ENCODE measurements at places on chromosomes 12 and 14. TPM values are rescaled to one million over a fixed set of nuclear protein-coding genes. Genes with fewer than 3 reads are reported as not detected.

DNA sequence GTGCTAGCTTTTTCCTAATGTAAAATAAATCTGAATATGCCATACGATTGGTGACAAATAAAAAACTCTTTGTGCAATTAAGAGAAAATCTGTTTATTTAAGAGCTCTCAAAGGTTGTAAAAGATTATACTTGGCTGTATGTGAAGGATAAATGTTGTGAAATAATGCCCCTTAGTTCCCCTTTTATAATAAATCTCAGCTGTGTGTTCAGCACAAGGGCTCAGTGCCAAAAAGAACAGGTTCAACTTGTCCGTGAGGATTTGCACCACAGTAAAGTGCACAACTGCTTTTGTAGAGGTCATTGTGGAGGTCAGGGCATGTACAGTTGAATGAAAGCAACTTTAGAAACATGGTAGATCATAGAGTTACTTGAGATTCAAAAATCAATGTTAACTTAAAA, 118.6 kb downstream of the TRMT5 start:
- DNase-seq, result peak; percentile 42

- DNase-seq, result peak; percentile 96
These were observed 38.9 kb downstream of the RASSF8 start for GRCh38 chr12:25997201-25997963.

GRCh38 chr12:3944620-3945019, 71.4 kb upstream of the PARP11 start:
- no peak for DNase-seq

DNA sequence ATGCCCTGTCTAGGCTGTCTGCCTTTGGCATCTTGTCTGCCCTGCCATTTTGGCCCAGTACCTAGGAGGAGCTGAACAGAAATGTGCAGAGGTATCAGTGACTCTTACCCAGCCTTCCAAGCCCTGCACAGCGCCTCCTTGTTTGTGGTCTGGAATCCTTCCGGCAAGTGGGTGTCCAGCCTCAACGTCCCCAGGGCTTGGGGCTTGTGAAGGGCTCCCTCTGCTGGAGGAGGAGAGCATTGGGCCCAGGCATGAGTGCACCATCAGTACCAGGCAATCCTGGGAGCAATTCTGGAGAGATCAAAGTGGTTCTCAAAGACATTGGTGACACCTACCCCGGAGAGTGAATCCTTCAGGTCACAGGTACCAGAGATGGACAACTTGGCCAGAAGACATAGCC, 2.4 kb upstream of the TCL1B start:
- no peak for DNase-seq

DNA sequence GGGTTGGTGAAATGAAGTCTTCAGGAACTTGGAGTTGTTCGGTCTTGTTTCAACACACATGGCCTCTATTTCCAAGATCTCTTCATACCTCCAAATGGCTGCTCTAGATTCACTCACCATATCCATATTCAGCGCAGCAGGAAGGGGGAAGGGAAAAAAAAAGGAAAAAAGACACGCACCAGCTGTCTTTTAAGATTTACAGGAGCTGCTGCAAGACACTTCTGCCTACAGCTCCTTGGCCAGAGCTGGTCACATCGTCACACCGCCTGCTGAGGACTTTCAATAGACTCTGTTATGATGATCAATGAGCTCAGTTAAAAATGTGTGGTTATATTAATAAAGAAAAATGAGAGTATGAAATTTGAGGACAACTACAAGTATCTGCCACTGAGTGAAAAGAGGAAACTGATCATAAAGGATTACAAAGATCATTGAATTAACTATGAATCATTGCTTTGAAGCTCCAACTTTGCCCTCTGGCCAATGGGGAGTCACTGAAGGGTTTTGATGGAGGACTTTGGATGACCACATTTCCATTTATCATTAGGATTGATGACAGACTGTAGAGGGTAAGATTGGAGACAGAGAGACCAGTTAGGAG, 182.1 kb upstream of the HMGA2 start:
- no peak for DNase-seq

- DNase-seq, result no peak
These were observed 76.1 kb downstream of the CNTN1 start for GRCh38 chr12:40768125-40768864.

GRCh38 chr14:67955261-67955660, 135.7 kb downstream of the RAD51B start:
- no peak for DNase-seq

GRCh38 chr12:65306366-65307168, 28.1 kb downstream of the MSRB3 start:
- peak; percentile 83 for DNase-seq

DNA sequence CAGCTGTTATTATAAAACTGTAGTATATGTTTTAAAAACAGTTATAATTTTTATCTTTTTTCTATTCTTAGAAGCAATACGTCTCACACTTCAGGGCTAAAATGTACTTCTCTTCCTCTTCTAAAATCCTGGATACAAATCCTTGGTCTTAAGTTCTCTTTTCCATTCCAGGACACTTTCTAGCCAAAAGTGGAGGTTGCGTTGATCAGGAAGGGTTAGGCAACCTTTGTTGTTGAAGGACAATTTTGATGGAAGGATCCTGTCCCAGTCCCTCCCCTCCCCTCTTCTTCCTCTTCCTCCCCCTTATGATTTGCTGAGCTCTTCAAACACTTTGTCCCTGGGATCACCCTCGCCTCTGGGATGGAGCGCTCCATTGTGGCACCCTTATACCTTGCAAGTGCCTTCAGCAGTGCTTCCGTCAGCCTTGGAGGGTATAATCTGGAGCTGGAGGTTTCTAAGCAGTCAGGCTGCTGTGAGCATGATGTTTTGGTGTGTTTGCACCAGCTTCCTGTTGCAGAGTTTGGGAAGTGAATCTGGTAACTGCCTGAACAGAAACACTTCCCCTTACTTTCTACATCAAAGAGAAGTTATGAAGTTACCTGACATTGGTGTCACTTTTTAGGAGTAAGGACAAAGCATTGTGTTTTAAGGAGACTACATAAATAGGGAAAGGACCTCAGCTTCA, 87.4 kb upstream of the SLC38A2 start:
- DNase-seq, result no peak

GRCh38 chr12:15453613-15454012, 131.3 kb downstream of the PTPRO start:
- DNase-seq, result no peak

DNA sequence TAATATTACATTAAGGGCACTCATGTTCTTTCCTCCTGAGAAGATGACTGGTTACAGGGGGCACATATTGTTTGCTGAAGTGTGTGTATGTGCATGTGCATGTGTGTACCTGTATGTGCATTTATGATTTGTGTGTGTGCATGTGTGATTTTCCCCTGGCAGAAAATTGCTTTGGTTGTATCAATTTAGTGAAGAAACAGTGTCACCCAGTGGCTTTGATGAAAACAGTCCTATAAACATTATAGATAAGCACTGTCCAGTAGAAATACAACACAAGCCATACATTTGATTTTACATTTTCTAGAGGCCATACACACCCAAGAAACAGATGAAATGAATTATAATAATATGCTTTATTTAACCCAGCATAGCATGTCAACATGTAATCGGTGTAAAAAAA, 8.6 kb downstream of the PDE3A start:
- DNase-seq, result peak; percentile 60

DNA sequence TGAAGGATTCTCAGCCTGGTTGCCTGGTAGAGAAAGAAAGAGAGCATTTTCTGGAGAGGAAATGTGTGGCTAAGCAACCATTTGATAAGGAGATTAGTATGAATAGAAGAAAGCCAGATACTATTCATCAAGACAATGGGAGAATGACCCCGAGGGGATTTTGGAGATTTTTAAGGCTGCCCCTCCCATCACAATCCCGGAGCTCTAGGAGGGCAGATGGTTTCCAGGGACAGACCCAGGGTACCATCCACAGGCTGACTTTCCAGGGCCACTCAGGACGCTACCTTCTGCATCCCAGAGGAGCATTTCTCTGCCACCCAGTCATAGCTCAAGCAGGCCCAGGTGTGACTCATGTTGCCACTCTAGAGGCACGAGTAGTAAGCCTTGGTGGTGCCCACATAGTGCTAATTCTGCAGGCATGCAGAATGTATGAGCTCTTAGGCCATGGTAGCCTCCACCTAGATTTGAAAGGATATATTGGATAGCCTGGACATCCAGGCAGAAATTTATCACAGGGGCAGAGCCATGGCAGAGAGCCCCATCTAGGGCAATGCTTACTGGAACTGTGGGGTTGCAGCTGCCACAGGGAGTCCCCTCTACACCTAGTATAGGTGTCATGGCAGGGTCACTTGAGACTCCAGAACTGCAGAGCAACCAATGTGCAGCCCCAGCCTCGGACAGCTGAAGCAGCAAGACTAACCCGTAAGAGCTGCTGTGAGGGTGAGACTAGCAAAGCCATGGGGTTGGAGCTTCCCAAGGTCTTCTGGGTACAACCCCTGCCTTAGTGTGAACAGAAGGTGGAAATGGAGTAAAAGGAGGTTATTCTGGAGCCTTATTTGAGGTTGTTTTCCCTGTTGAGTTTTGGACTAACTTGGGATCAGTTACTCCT, 366.0 kb downstream of the ZFP36L1 start:
- DNase-seq, result no peak

GRCh38 chr12:7917392-7918267, 18.4 kb downstream of the SLC2A3 start:
- DNase-seq, result no peak

DNA sequence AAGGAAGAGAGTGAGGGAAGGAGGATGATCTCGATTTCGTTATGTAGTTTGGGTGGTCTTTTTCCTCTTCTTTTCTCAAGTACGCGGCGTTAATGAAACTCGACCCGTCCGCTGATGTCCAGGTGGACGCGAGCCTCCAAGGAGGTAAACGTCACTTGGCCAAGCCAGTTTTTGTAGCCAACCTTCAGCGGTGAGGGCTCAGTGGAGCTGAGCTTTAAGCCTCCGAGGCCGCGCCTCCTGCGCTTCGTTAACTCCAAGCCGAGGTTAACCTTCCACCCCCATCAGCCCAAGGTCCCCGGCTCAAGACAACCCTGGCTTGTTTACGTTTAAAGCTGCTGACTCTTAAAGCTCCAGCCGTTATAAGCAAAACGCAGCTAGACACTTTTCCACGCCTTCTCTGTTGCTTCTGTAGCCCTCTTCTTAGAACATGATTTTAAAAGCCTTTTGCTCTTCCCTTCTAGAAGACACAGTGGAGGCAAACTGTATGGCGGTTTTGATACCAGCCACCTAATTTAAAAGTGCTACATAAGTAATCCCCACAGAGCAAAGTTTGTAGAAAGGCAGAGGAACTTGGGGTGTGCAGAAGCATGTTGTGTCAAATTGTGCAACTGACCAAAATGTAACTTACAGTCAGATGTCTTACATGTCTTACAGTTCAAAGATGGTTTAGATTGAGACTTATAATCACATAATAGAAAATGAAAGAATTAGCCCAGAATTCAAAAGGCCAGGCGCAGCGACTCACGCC, 923 bp upstream of the ITPR2 start:
- peak; percentile 46 for DNase-seq

DNA sequence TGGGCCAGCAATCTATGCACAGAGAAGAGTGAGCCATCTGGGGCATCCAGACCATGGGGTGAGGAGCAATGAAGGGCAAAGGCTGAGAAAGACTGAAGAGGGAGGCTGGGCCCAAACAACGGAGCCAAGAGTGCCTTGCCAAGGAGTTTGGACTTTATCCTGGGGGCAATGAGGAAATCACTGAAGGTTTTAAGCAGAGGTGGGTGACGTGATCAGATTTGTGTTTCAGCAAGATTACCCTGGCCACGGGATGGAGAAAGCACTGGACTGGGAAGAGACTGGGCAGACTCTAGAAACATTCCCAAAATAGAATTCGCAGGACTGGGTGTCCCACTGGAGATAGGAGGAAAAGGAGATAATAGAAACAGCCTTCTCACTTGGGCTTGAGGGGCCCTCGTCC, 65.3 kb downstream of the DPF3 start:
- no peak for DNase-seq

DNA sequence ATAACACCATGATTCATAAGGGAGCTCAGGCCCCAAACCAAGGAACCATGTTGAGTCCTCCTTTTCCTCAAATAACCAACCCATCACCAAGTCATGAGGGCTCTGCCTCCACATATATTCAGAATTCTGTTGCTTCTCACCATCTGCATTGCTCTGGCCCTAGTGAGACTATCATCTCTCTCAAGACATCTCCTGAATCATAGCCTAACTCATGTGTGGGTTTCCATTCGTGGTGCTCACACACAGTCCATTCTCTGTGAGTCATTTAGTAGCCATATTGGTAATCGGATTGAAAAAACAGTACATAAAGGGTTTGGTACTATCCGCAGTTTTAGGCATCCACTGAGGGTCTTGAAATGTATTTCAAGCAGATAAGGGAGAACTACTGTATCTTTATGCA, 5.1 kb upstream of the SLC38A2 start:
- DNase-seq, result no peak

GRCh38 chr12:51871918-51872688, 15.8 kb upstream of the ANKRD33 start:
- DNase-seq, result no peak

DNA sequence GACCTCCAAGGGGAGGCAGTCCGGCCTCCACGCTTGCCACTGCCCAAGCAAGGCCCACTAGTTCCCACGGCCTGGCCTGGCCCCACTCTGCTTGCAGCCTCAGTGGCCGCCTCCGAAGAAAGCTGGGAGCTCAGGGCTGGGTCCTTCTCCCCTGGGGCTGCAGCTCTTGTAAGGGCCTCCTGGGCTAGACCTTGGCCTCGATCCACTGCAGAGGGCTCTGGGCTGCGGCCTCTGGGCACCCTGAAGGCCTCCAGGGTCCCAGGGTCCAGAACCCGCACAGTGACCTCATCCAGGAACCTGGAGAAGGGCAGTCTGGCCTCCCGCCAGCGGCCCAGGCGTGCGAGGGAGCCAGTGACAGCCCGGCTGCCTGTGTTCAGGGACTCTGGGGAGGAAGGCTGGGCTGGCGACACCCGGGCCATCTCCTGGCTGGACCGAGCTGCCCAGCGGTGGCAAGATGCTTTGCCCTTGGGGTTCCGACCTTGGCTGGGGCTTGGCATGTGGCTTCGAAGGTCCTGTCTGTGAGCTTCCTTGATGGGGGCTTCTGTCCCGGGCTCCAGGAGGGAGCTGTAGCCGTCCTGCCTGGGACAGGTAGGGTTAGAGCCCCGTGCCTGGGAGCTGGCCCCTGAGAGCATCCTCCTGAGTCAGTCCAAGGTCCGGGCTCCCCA, 9.8 kb downstream of the BEGAIN start:
- DNase-seq, result no peak

- DNase-seq, result no peak
These were observed 38.3 kb downstream of the GNS start for GRCh38 chr12:64720884-64721283.

GRCh38 chr12:31337952-31338351, 12.0 kb upstream of the SINHCAF start:
- no peak for DNase-seq

- DNase-seq, result no peak
These were observed 126.1 kb downstream of the SLC38A6 start for GRCh38 chr14:61106959-61107641.

DNA sequence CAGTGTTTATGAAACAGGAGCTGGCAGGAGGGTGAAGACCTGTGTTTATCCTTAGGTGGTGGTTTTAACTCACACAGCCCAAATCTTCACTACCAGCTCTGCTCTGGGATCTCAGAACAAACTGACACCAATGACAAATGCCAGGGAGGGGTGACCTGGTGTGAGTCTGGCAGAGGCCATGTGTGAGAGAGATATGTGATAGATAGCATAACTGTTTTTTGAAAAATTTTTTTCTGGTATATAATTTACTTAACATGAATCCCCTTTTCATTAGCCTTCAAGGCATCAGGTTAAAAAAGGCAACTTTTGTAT, 51.5 kb downstream of the SLC38A4 start:
- no peak for DNase-seq

- peak; percentile 88 for DNase-seq
These were observed 97.9 kb upstream of the NUDT4 start for GRCh38 chr12:93279565-93280412.

Gene GUCY2C
- not detected for total RNA-seq

Gene LRRC9
- not detected for total RNA-seq

Gene LRRC10
- total RNA-seq, result not detected

Gene IAPP
- total RNA-seq, result not detected

Gene POTEG
- not detected for total RNA-seq

Gene OR4L1
- not detected for total RNA-seq

Data from endothelial cell of umbilical vein (primary cell).